Fibroblast of skin of left biceps (primary cell): ENCODE measurements at places on chromosomes 6 and 20.

- DNase-seq, result peak; percentile 58
Observed at GRCh38 chr6:113011801-113012200, 664.7 kb downstream of the RFPL4B start.

- DNase-seq, result no peak
Observed at GRCh38 chr6:62492192-62492822, 206.3 kb upstream of the KHDRBS2 start.

- DNase-seq, result no peak
Observed at GRCh38 chr6:72218125-72218524, 331.8 kb downstream of the RIMS1 start.

DNA sequence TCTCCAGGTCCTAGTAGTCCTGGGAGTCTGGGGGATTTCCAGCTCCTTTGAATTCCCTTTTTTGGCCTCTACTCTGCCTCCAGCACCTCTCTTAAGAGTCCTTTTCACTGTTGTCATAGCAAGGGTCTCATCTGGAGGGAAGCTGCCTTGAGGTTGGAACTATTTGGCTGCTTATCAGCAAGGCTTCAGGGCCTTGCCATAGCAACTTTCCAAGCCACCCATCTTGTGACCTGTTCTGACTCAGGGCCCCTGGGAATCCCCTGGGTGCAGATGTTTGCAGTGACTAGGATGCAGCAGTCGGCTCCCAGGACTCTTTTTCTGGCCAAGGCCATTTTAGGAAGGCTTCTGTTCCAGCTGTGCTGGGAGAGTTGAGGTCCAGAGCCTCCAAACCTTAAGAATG lies 12.4 kb downstream of the PKIG start:
- DNase-seq, result no peak

DNA sequence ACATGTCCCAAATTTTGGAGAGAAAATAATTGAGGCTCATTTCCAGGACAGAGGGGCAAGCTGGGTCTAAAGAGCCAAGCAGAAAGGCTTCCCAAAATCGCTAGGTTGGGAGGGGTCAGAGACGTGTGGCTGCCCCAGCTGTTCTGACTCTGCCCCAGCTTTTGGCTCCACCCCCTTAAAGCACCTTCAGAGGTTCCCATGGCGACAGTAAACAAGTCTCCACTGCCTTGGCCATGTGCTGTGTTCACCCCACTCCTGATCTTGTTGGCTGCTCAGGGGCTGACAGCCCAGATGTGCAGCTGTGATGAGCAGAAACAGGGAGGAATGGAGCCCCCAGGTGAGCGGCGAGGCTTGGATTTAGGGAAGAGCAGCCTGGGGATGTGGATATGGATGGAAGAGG lies 72.8 kb upstream of the SPTLC3 start:
- DNase-seq, result no peak

- no peak for DNase-seq
Observed at GRCh38 chr20:56278196-56278595, 29.7 kb downstream of the MC3R start.

- DNase-seq, result no peak
Observed at GRCh38 chr6:145155873-145156782, 579.2 kb downstream of the EPM2A start.

GRCh38 chr6:89487864-89488263 lies 54.9 kb downstream of the ANKRD6 start:
- no peak for DNase-seq

- DNase-seq, result no peak
Observed at GRCh38 chr6:39197922-39198500, 31.3 kb downstream of the KCNK5 start.

DNA sequence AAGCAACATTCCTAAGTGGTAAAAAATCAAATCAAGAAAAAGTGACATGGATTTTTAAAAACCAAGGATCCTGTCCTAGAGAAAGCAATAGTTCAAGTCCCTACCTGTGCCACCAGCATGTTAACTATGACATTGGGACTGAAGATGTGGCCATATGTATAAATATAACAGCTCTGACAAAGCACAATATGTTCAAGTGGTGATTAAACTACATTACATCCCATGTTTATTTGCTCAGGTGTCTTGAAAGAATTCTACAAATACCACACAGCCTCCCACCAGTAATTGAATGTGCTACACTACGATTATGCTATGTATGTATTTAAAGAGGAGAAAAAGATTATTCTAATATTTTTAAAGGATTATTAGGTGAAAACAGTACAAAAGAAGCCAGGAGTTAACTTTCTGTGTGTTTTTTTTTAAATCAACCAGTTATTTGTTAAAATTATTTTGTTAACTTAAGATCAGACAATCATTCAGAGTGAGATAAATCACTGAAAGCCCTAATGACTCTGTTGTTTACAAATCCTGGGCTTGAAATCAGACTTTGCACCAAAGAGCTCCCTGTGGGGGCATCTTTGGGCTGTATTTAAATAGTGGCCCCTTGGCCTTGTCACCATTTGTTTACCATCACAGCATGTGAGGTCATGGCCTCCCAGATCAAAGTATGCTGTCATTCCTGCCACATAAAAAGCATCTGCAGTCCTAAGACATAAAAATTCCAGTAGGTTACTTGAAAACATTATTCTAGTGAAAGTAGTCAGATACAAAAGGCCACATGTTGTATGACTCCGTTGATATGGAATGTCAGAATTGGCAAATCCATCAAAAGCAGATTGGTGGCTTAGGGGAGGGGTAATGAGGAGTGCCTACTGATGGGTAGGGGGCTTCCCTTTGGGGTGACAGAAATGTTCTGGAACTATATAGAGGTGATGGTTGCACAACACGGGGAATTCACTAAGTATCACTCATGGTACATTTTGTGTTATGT lies 17.1 kb downstream of the TTLL2 start:
- no peak for DNase-seq

DNA sequence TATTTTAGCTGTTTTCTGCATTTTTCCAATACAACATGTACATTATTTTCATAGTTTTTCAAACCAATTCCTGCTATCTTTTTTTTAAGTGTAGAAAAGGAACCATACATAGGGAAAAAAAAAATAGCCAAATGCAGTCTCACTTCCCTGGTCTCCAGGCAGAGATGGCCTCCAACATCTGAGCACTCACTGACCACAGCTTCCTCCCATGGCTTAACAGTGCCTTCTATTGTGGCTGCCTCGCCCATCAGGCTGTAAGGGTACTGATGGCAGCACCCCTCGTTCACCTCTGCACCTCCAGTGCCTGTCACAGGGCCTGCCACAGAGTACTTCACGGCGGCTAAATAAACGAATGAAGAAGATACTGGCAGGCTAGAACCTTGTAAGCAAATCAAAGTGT lies 591.1 kb downstream of the PTPRT start:
- no peak for DNase-seq

- DNase-seq, result no peak
Observed at GRCh38 chr6:38188677-38189335, 369.3 kb downstream of the ZFAND3 start.

DNA sequence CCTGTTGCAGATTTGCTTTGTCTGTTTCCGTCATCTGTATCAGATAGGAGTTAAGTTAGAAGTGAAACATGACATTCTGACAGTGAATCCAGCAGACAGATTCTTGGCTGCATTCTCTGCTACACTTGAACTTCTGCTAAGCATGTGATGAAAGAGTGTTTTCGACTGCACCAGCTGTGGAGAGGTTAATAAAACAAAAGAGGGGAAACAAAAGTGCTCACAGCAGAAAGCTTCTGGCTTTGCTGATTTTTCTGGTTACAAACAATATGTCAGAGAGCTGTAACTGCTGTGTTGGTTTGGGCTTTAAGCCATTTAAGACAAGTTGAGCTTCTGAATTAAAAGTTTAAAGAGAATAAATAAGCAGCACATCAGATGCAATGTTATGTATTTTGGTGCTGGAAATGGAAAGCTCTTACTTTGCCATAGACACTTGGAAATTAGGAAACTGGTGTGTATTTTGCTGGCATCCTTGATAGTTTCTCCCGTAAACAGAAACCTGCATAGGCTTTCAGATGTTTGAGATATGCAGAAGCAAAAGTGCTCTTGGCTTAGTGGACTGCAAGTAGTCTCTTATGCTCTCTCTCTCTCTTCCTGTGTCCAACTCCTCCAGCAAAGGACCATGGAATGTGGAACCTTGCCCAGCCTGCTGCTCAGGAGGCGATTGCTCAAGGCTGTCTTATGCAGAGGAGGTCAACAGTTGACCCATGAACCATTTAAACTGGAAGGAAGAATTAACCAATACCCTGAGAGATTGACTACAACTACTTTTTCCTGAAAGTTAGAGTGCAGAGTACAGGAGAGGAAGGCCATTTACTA lies 104.9 kb downstream of the RPS12 start:
- DNase-seq, result peak; percentile 57

GRCh38 chr20:45051204-45052060 lies 49.5 kb downstream of the KCNS1 start:
- no peak for DNase-seq

- no peak for DNase-seq
Observed at GRCh38 chr20:58575776-58576602, 60.8 kb upstream of the APCDD1L start.

GRCh38 chr20:57977141-57977540 lies 251.3 kb downstream of the ANKRD60 start:
- no peak for DNase-seq

DNA sequence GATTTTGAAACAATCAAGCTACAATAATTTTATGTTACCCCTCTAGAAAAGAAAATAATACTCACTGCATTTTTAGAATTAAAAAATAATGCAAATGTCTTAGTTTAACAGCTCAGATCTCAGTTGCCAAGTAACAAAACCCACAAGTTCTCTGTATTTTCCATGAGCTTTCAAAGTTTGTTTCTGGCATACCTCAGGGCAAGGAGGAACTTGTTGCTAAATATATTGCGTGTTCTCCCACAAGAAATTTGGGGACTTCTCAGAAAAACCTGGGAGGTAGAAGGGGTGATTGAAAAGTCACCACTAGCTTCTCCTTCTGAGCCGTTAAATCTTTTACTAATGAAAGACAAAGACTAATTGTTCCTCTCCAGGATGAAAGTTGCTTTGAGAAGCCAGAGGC lies 236.8 kb upstream of the MARCKS start:
- DNase-seq, result no peak

DNA sequence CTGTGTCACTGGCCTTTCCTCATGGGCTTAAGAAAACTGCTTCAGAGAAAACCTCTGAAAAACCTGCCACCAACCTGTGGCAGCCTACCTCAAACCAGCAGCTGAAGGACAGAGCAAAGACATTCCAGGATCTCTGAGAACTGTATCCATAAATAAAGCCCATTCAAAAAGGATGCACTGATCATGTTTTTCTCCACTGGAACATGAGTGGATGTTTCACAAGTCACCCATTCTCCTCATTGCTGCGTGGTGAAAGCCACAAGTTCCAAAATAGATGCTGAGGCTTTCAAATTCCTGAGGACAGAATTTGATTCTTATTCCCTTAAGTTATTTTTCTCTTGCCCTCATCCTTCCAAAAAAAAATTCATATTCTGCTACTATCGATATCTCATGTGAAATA lies 280.6 kb downstream of the KHDC1L start:
- DNase-seq, result no peak

GRCh38 chr6:13586603-13587542 lies 12.5 kb downstream of the SIRT5 start:
- no peak for DNase-seq

DNA sequence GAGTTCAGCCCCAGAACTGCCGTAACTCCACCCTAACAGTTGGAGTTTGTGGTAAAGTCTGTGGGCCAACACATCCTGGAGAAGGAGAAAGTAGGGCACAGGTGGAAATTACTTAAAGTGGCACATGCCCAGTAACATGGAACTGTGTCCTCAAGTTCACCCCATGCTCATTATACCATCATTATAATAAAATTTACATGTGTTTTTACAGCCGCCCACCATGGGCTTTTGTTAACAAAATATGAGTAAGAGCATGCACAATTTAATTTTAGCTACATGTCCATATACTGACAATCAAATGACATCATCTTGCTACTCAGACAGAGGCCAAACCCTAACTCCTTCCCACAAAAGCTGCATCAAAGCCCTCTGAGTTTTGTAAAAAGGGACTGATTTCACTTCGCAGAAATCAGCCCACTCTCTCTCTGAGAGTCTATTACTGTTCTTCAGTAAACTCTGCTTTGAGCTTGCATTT lies 17.3 kb upstream of the ELOVL4 start:
- DNase-seq, result no peak

DNA sequence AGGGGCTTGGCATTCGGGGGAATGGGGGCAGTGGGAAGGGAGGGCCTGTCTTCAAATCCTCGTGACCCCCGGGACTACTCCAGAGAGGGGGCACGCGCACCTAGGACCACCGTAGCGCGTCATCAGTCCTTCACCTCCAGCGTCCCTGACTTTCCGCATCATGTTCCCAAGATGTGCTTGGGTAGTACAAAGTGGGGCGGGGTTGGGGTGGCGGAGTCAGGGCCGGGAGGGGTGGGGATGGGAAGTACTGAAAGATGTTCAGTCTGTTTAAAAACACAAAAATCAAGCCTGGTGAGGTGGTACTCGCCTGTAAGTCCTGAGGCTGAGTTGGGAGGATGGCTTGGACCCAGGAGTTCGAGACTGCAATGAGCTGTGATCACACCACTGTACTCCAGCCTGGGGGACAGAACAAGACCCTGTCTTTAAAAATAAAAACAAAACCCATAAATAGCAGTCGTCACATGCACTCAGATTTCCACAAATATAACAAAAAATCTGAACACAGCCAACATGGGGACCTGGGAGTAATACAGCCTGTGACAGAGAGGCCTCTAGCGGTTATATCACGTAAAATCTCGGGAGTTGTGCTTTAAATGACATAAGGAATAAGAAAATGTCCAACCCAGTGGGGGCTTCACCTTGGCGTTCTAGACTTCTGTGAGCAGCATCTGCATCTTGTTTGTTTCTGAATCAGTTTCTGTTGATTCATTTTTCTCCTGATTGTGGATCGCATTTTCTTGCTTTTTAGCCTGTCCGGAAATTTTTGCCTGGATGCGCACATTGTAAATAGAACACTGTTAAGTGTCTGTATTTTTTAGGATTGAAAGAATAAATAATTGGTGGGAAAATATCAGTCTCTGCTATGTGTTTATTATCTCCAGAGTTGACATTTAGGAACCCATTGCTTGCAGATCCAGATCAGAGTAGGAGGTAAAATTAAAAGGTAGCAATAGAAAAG lies 698 bp upstream of the LRP11 start:
- no peak for DNase-seq

- DNase-seq, result no peak
Observed at GRCh38 chr20:24353135-24353690, 116.2 kb upstream of the SYNDIG1 start.

- no peak for DNase-seq
Observed at GRCh38 chr6:43829470-43829869, 59.5 kb downstream of the VEGFA start.

DNA sequence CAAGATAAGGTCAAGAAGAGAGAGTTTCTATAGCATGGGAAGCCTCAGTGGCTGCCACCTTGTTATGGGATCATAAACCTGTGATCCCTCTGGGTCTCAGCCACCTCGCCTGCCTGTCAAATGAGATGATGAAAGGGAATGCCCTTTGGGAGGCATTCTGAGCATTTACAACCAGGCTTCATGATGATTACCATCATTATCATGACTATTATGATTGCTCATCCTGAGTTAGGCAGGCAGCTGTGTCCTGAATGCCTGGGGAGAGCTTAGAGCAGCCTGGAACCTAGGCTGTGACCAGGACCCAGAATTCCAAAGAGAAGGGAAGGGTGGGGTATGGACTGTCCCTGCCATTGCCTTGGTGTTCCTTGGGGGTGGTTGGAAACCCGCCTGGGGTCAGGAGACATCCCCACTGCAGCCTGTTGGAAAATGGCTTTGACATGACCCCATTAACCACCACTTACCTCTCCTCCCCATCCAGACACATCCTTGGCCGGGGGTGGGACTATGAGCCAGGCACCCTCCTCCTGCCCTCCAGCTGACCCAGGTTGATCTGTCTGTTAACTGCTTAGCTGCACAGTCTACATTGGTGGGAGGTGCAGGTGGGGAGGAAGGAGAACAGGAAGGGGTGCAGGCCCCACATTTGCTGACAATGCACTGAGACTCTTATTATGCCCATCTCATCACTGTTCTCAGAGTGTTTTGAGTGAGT lies 51.9 kb downstream of the LRFN2 start:
- DNase-seq, result no peak
